Left ventricle myocardium inferior (tissue), 1 donor: ENCODE measurements at places on chromosomes 5 and 9. TPM values are rescaled to one million over a fixed set of nuclear protein-coding genes. Genes with fewer than 3 reads are reported as not detected.

GRCh38 chr5:143749581-143750205 lies 62.3 kb upstream of the HMHB1 start:
- DNase-seq, result no peak

- DNase-seq, result peak; percentile 61
These were observed 83.8 kb downstream of the SEMA4D start for GRCh38 chr9:89413963-89414638.

DNA sequence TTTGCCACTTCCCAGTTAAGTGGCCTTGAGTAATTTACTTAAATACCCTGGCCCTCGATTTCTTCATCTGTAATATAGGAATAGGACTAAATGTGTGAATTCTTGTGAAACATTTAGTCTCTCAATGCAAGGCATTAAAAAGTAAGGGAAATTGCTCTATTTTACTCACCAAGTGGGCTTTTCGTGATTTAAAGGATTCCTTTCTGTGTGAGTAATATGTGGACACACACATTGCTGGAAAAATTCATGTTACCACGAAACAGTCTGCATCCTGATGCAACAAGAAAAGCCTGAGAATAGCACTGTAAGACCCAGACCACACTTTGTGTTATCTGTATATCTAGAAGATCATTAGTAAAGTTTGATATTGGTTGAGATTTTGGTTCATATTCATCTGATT lies 1243.0 kb upstream of the CDH9 start:
- no peak for DNase-seq

SLC26A2 gene
- total RNA-seq, result 4.1 TPM

IFNA13 gene
- not detected for total RNA-seq

OR2K2 gene
- total RNA-seq, result not detected

ITGA2 gene
- 0.80 TPM for total RNA-seq

PKD2L2 gene
- 0.16 TPM for total RNA-seq
